Kidney capillary endothelial cell (primary cell): ENCODE measurements at places on chromosomes 5 and 9.

- no peak for DNase-seq
Observed at GRCh38 chr5:151048526-151048925, 28.1 kb downstream of the GPX3 start.

- DNase-seq: no peak
Observed at GRCh38 chr5:25448190-25448621, 803.4 kb upstream of the CDH10 start.

DNA sequence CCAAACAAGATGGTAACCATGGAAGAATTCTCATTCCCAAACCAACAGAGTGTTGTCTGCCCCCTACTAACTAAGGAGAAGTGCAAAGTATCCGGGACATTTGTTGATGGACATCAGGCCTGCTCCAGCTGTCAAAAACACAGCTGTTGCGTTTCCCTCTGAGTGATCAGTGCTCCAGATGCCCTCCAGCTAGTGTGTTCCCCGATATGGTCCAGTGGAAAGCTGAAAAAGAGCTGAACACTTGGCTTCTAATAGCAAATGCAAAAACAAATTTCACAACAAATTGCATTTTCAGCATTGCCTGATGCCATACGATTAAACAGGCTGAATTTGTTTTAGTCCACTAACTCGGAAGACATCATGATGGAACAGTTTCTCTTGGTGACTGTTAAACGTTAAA, 1398.7 kb downstream of the PTPRD start:
- DNase-seq: no peak

DNA sequence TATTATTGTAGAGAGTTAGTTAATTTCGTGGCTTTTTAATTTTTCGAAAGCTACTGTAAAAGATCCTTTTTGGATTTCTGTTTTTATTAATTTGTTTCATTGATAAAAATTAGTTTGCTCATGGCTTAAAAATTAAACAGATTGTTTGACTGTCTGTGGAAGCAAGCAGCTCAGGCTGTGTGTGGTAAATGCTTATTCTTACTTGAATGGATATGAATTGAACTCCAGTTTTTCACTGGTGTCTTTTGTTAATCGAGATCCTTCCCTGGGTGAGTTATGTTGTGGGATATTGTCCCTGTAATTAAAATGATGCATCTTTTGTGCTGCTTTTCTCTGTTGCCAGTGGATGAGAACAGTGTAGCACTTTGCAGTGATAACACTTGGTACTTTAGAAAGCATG, 75.3 kb downstream of the PIK3R1 start:
- no peak for DNase-seq

DNA sequence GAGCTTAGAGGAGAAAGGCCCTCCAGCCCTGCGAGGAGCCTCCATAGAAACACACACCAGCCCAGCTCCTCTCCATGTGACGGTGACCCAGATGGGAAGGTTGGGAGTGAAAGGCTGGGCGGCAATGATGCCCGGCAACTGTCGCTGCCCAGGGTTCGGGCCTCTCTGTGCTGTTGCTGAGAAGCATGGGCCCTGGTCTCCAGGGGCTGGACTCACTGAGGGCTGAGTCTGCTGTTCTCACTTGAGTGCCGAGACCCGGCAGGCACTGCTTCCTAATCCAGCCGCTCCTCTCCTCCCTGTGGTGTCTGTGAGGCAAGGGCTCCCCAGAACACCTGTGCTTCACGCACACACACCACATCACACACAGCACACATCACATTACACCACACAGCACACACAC, 493.6 kb downstream of the GADD45G start:
- DNase-seq: no peak

- no peak for DNase-seq
Observed at GRCh38 chr9:129994882-129995281, 48.1 kb downstream of the FNBP1 start.

- no peak for DNase-seq
Observed at GRCh38 chr9:123437201-123437600, 81.2 kb downstream of the CRB2 start.

DNA sequence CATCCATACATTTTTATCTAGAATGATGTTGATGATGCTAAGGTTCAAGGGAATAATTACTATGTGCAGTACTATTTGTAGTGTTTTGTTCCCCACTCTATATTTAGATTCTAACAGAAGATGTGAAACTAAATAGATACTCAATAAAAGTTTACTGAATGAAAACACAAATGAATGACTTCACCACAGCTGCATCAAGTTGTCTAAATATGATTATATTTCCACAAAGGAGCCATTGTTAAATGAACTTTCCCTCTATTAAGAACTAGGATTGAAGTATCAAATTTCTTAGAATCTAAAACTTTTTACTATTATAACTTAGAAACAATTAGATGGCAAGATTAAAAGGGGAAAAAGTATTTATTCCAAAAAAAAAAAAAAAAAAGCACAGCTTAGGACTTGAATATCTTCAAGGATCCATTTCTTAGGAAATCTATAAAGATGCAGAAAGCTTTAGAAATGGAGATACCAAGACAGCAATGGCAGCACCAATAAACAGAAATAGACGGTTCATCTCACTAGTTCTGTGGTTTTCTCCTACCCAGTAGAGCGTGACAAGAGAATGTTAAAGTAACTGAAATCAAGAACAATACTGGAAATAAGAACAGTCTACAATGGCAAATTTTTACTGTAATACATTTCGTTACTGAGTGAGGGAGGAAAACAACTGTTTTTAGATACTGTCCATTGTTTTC, 347.6 kb downstream of the EBF1 start:
- DNase-seq: no peak

GRCh38 chr5:134349463-134349862, 17.5 kb downstream of the CDKL3 start:
- DNase-seq: no peak

DNA sequence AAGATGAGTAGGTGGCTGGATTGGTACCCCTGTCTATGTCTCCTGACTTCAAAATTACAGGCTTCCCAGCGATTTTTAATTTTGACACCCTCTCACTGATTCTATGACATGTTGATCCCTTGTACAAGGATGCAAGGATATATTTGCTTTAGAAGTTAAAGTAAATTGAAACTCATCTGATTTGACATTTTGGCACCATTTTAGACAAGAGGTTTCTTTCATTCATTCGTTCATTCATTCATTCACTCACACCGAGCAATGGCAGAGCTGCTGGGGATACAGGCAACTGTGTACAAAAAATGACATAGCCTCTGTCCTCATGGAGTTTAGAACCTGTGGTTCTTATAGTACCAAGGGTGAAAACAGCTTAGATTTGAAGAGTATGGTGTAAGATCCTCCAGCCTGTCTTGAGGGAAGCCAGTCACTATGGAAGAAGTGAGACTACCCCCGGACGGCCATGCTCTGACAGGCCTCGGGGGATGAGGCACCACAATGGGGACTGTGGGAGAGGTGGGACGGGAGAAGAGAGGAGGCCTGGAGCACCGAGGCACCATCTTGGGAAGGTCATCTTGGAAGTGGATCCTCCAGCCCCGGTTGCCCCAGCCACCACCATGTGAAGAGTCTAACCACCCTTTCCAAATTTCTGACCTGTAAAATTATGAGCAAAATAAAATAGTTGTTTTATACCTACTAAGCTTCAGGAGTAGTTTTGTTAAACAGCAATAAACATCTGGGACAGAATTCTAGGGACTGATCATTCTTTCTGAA, 16.2 kb downstream of the STC2 start:
- DNase-seq: no peak

DNA sequence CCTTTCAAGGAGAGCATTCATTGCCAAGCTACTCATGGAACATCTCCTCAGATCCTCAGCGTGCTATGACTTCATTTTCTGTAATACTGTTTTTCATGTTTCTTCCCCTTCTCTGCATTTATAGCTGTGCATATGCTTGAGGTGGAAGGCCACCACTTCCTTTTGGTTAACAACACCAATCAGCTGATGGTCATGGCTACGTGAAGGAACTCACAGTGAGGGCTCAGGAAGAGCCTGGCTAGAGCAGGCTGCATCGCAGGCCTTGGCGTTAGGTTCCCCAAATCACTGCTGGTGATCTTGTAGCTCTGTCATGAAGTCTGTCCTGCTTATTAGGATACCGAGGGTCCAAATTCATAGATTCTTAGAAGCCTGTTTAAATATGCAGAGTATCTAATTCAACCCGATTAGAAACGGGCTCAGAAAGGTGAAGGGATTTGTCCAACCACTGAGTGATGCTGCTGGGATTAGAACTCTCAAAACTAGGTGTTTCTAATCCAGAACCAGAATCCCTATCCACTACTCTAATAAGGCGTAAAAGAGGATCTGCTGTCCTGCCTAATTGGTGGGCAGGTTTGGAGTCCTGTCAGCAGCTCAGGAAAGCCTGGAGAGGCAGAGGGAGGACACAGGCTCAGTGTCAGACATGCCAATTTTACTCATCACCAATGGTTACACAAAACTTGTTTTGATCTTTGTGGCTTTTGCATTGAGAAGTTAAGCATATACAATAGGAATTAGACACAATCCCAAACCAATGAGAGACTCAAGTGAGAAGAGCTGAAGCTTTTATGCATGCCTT, 7.5 kb downstream of the SYK start:
- DNase-seq: no peak

GRCh38 chr5:8474569-8474930, 605.6 kb downstream of the MTRR start:
- DNase-seq: no peak

GRCh38 chr9:106228861-106229260, 534.5 kb downstream of the TMEM38B start:
- no peak for DNase-seq

DNA sequence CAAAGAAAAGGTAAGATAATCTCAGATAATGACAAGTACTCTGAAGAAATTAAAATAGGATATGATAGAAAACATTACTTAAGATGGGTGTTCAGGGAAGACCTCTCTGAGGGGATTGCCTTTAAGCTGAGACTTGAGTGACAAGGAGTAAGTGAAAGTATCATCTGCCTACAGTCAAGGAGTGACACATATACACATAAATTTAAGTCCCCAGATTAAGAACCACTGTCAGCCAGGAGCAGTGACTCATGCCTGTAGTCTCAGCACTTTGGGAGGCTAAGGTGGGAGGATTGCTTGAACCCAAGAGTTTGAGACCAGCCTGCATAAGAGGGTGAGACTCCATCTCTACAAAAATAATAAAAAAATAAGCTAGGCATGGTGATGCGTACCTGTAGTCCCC, 19.7 kb upstream of the ANKHD1 start:
- DNase-seq: no peak

DNA sequence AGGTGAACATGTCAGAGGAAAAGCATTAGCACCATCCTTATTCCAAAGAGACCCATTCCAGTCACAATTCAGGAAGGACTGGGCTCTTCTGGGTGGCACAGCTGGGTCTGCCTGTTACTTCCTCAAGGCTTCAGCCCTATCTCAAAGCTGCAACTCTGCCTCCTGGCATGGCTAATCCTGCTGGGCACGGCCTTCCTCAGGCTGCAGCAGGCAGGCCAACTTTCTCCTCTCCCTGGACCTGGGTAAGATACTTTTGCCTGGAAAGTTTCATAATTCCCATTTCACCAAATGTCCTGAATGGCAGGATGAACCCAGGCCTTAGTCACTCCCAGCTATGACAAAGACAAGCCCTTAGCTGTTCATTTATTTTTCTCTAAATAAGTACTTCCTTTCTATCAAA, 50.1 kb downstream of the MACROH2A1 start:
- no peak for DNase-seq

GRCh38 chr9:124444166-124444565, 6.1 kb upstream of the ADGRD2 start:
- no peak for DNase-seq

- DNase-seq: no peak
Observed at GRCh38 chr9:129761293-129761900, 8.6 kb upstream of the PTGES start.

DNA sequence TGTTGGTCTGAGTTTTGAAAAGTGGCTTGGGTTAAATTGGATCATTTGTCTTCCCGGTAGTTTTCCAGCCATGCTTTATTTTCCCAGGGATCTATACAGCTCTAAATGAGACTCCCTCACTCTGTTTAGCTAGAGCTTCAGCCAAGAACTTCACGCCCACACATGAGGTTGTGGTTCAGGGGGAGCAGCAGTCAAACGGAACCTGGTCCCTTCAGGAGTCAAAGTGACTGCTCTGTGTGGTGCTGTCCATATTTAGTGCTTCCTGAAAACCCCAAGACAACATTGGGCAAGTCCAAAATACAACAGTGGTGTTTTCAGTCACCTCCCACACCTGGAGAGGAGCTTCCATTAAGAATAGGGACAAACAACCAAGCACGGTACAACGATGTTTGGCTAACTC, 90.5 kb downstream of the ANKH start:
- DNase-seq: no peak

GRCh38 chr5:143671021-143671420, 140.9 kb upstream of the HMHB1 start:
- no peak for DNase-seq

GRCh38 chr9:130143958-130144366, 28.2 kb upstream of the NCS1 start:
- no peak for DNase-seq

DNA sequence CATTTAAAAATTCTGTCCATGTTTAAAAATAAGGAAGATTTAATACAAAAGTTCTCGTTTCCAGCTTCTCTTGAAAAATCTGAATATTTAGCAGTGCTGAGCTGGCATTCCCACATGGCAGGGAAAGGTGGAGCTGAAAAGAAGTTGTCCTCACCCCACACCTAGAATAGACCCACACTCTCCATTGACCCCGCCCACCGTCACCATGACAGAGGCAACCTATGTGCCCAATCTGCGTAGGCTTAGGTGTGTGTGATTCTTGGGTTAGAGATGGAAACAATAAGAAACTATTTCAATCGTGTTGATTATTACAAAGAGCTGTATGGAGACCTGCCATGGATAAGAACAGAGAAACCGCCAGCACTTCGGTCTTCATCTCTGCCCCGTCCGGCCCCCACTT, 8.9 kb upstream of the STK32A start:
- no peak for DNase-seq
